ENCODE measurements at places on chromosomes 1 and 21. TPM values are rescaled to one million over a fixed set of nuclear protein-coding genes. Genes with fewer than 3 reads are reported as not detected.

DNA sequence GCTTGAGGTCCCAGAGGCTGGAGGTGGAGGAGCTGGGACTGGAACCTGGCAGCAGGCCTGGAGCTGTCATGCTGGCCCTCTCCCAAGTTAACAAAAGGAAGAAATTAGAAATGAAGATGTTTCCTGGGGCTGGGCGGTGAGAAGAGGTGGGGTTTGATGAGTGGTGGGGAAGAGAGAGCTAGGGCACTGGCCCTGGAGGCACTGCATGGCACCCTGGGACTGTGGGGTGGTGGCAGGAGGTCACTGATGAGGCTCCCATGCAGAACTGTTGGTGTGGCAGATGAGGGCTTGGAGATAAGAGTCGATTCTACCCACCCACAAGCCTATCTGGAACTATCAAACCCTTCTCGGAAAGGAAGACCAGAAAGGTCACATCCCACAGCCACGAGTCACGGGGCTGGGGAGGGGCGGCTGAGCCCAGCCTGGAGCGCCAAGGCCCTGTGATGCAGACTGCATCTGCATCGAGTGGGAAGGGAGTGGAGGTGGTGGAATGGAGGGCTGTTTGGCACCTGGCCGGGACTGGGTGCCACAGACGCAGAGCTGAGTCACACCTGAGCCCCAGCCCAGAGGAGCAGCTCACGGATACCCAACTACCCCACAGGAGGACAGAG is 29.4 kb downstream of the MRPL37 start:
- no peak overlapping the region for H3K27ac ChIP-seq
- peaks cover 5% of the 10 kb centered on the region for H3K4me1 ChIP-seq
- DNase-seq = no peak

- no peaks in the 10 kb centered on the region for H3K4me1 ChIP-seq
- H3K36me3 ChIP-seq = no peaks in the 10 kb centered on the region
- no peak overlapping the region for H3K27ac ChIP-seq
- DNase-seq = no peak
Measured at GRCh38 chr1:159473335-159473734, 33.8 kb downstream of the OR10J1 start.

The GART gene
- 25.5 TPM for total RNA-seq

DNA sequence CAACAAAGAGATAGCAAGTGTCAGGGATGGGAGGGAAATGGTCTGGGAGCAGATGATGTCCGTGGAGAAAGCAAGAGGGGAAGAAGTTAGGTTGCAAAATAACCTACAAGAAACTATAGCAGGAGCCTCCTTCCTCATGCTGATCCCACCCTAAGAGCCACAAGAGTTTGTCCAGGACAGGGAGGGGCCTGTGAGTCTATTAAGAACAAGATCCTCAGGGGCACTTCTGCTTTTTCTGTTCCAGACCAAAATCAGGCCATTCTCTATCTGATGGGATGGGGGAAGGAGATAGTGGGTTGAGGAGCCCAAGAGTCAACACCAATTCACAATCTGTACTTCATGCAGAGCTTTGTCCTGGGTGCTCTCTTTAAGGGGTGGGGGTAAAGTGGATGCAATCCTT is 7.7 kb upstream of the ATP1A4 start:
- no peaks in the 10 kb centered on the region for H3K27me3 ChIP-seq
- H3K4me3 ChIP-seq = no peak overlapping the region
- no peaks in the 10 kb centered on the region for H3K36me3 ChIP-seq
- H3K4me1 ChIP-seq = no peaks in the 10 kb centered on the region
- DNase-seq = peak; percentile 5

- no peak for DNase-seq
- peaks cover 79% of the 10 kb centered on the region for H3K36me3 ChIP-seq
- H3K27me3 ChIP-seq = no peaks in the 10 kb centered on the region
- no peak overlapping the region for H3K4me3 ChIP-seq
- H3K27ac ChIP-seq = no peak overlapping the region
Measured at GRCh38 chr1:3871451-3871805, 14.2 kb downstream of the DFFB start.

The GSTM5 gene
- 0.20 TPM for total RNA-seq

DNA sequence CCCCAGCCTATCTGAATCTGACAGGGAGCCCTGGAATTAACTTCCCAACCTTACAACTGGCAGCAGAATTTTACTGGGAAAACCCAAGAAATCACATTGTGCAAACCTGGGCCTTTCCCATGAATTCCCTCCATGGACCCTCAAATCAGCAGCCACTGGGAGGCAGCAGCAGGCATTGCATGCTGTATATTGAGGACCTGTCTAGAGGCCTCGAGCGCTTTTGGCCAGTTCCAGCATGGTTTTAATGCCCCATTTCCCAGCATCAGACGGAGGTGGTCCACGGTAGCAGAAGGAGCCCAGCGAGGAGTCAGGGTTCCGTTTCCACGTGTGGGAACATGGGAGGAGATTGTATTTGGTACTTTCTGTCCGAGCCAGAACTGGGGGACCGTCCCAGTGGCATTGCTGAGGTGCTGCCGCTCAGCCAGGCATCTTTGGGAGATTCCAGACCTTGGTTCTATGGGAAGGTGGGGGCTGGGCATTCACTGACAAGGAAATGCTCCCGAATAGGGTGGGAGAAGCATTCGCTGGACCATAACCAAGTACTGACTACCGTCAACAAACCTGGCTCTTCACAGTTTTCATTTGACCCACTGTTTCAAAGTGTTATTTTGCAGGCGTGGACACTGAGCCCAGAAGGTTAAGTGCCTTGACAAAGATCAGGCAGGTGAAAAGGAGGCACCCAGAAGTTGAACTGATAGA is 15.9 kb downstream of the BMP8A start:
- no peaks in the 10 kb centered on the region for H3K27me3 ChIP-seq
- DNase-seq = no peak
- H3K27ac ChIP-seq = no peak overlapping the region
- H3K36me3 ChIP-seq = no peaks in the 10 kb centered on the region
- peaks cover 13% of the 10 kb centered on the region for H3K4me1 ChIP-seq

The NGF gene
- total RNA-seq = not detected

DNA sequence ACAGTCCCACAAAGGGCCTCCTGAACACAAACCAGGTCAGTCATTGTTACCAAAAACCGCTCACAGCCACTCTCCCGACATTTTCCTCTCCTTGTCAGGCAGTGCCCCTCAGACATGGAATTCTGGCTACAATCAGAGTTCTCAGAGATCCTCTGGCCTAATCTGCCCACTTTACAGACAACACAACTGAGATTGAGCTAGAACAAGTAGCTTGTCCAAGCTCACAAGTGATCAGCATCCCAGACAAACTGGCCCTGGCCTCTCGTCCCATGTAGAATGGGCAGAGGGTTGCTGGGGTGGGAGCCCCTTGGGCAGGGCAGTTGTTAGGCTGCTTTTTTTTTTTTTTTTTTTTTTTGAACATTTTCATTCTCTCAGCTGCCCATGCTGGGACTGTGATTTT is 57.2 kb downstream of the KCNN3 start:
- no peaks in the 10 kb centered on the region for H3K36me3 ChIP-seq
- H3K4me1 ChIP-seq = no peaks in the 10 kb centered on the region
- no peaks in the 10 kb centered on the region for H3K27me3 ChIP-seq
- no peak for DNase-seq
- no peak overlapping the region for H3K27ac ChIP-seq

GRCh38 chr1:47388030-47388890 is 27.8 kb upstream of the FOXE3 start:
- H3K4me1 ChIP-seq = no peaks in the 10 kb centered on the region
- peaks cover under 1% of the 10 kb centered on the region for H3K27me3 ChIP-seq
- no peak for DNase-seq
- H3K4me3 ChIP-seq = no peak overlapping the region
- peaks cover 4% of the 10 kb centered on the region for H3K36me3 ChIP-seq
- H3K27ac ChIP-seq = no peak overlapping the region

The SPRR2E gene
- total RNA-seq = not detected

- peaks cover 3% of the 10 kb centered on the region for H3K4me1 ChIP-seq
- no peak overlapping the region for H3K27ac ChIP-seq
- no peaks in the 10 kb centered on the region for H3K36me3 ChIP-seq
- H3K4me3 ChIP-seq = no peak overlapping the region
- H3K27me3 ChIP-seq = peaks cover 63% of the 10 kb centered on the region
Measured at GRCh38 chr1:28813931-28814465, 2.0 kb downstream of the OPRD1 start.

DNA sequence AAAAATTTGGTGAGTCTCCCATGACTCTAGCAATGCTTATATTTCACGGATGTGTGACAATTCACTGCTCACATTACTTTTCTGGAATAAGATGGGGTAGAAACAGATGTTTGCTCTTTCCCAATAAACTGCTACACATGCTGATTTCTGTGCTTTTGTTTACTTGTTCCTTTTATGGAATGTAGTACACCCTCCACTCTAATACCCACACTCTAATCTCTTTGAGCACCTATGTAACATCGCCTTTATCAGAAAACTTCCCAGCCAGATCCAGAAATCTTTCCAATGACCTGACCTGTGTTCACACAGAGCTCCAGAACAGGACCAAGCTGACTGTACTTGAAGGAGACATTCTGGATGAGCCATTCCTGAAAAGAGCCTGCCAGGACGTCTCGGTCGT is 4.2 kb downstream of the HSD3B2 start:
- H3K36me3 ChIP-seq = no peaks in the 10 kb centered on the region
- no peak overlapping the region for H3K27ac ChIP-seq
- H3K4me3 ChIP-seq = no peak overlapping the region
- no peak for DNase-seq
- no peaks in the 10 kb centered on the region for H3K4me1 ChIP-seq

DNA sequence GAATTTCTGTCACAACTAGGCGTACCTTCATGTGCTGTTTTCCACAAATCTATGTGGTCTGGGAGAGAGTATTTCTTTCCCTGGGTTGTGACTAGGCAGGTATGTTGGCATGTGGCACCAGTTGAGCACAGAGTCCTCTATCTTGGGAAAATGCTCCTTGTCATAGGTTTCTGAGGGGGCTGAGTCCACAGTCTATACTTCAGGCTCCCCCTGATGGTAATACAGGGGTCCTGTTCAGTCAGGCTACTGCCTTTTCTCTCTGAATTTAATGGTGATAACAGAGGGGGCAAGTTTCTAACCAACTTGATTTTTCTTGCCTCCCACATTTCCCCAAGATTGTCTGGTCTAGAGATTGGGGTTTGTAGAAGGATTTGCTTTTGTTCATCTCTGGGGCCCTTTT is 35.8 kb downstream of the VANGL1 start:
- H3K27me3 ChIP-seq = no peaks in the 10 kb centered on the region
- no peaks in the 10 kb centered on the region for H3K4me1 ChIP-seq
- no peak overlapping the region for H3K4me3 ChIP-seq
- H3K36me3 ChIP-seq = no peaks in the 10 kb centered on the region
- DNase-seq = no peak

- H3K4me1 ChIP-seq = peaks cover 27% of the 10 kb centered on the region
- no peaks in the 10 kb centered on the region for H3K36me3 ChIP-seq
- DNase-seq = peak; percentile 39
- peaks cover 2% of the 10 kb centered on the region for H3K27me3 ChIP-seq
- no peak overlapping the region for H3K27ac ChIP-seq
Measured at GRCh38 chr1:1120866-1121591, 5.1 kb upstream of the C1orf159 start.

DNA sequence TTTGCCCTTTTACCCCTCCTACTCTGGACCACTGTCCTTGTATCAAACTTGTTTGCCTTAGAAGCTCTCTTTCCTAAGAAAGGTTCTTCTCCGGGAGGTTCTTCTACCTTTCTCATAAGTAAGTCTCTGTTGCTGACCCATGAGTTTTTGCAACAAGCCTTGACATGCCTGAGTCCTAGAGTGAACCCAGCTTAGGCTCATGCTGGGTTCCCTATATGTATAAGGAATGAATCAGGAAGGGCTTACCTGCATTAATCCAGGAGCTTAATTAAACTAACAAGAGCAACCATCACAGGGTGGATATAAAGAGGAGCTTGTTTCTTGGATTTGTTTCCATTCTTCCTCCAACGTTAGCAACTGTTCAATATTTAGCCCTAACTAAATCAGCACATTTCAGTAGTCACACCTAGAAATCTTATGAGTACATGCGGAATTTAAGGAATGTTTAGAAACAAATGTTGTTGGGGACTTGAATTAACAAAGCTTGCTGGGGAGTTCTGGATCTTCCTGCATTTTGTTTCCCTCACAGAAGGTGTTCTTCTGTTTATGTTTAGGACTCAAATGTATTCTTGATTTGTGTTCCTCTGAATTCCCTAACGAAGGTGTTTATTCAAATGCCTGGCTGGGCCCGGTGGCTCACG is 64.3 kb upstream of the RAB3GAP2 start:
- H3K4me3 ChIP-seq = no peak overlapping the region
- H3K4me1 ChIP-seq = no peaks in the 10 kb centered on the region
- no peaks in the 10 kb centered on the region for H3K36me3 ChIP-seq
- H3K27me3 ChIP-seq = no peaks in the 10 kb centered on the region

The AMPD1 gene
- total RNA-seq = not detected

The DDAH1 gene
- not detected for total RNA-seq

The CNTN2 gene
- total RNA-seq = not detected

The REN gene
- not detected for total RNA-seq

The VANGL2 gene
- not detected for total RNA-seq

DNA sequence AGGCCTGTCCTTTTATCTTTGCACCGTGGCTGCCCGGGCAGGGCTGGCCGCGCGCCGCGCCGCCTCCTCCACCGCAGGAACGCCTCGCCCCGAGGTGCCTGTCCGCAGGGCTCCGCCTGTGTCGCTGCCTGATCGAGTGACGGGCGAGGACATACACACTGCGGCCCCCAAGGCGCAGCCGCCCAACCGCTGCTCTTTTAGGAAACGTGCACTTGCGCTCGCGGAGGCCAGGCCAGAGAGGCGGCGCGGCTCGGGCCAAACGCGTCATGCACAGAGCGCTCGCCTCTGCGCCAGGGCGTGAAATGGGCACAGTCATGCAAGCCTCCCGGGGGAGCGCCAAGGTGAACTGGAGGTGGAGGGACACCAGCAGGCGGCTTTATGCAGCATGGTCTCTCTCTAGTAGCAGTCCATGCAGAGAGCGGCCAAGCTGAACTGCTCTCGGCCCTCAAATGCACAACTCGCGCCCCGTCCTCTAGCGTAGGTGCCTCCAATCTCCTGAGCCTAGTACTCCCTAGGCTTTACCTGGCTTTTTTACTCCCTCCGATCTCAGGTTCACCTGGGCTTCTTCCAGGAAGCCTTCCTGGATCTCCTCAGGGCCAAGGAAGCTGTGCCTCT is 12.9 kb downstream of the TRABD2B start:
- H3K4me1 ChIP-seq = no peaks in the 10 kb centered on the region
- no peak overlapping the region for H3K27ac ChIP-seq

The KCNK2 gene
- total RNA-seq = not detected

DNA sequence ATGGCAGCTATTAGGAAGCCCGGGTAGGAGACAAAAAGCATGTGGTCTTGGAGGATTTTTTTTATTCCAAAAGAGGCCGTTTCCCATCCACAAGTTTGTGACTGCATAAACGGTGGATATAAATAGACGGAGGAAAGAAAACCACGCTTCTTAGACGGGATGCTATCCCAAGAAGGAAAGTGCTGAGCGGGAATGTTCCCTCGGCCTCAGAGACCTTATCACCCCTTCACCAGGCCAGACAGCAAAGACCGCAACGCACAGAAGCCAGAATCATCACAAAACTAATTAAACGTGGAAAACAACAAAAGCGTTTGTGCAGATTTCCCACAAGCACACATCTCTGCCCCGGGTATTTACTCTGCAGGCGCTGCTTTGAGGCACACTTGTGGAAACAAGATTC is 43.2 kb downstream of the HLCS start:
- H3K27ac ChIP-seq = no peak overlapping the region
- no peak for DNase-seq
- peaks cover 7% of the 10 kb centered on the region for H3K36me3 ChIP-seq
- no peaks in the 10 kb centered on the region for H3K4me1 ChIP-seq

The AMIGO1 gene
- total RNA-seq = 16.9 TPM

GRCh38 chr1:93253516-93253915 is 73.0 kb downstream of the CCDC18 start:
- H3K4me1 ChIP-seq = no peaks in the 10 kb centered on the region
- no peak overlapping the region for H3K27ac ChIP-seq
- H3K27me3 ChIP-seq = no peaks in the 10 kb centered on the region
- DNase-seq = no peak
